ENCODE measurements at places on chromosomes 5 and 9.
A peak's percentile ranks its signal among the peaks of the same experiment; 100 is the strongest.

- no peak for DNase-seq
These were observed 10.4 kb downstream of the RFX3 start for GRCh38 chr9:3515405-3515804.

- DNase-seq = no peak
These were observed 424.6 kb downstream of the CCDC171 start for GRCh38 chr9:15977438-15977837.

- no peak for DNase-seq
These were observed 215.5 kb upstream of the RGMB start for GRCh38 chr5:98557916-98558315.

- DNase-seq = peak; percentile 66
These were observed 8.0 kb downstream of the B4GALT1 start for GRCh38 chr9:33158843-33159776.

GRCh38 chr9:124776954-124777648 is at the start of gene OLFML2A:
Gene OLFML2A (plus strand): TSS chr9:124777133. CDS start chr9:124777271, 138 bp downstream.
- DNase-seq = peak; percentile 23

DNA sequence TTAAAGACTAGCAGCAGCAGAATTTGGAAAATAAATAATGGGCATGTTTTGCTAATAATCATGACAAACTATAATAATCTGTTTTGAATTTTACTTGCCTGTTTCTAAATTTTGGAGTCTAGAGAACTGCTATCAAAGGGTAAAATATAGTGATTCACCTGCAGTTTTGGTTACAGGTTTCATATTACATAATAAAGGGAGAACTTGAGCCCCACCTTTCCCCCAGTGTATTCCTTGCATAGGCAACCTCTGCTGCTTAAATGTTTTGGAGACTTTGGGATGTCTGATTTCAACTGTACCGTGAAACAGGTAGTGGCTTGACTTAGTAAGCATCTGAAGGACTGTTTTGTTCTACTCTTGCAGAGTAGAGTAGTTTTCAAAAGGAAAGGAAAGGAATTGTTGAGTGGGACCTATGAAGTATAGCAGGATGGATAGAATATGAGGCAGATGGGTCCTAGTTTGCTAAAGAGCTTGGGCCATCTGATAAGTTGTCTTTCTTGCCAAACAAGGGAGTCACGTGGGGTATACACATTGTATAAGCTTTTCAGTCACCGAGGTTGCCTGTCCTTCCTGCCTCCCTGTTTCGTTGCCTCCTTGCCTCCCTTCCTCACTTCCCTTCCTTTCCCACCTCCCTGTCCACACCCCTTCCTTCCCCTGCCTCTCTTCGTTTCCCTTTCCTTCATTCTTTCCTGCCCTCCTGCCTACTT is 19.1 kb downstream of the CREBRF start:
- no peak for DNase-seq

DNA sequence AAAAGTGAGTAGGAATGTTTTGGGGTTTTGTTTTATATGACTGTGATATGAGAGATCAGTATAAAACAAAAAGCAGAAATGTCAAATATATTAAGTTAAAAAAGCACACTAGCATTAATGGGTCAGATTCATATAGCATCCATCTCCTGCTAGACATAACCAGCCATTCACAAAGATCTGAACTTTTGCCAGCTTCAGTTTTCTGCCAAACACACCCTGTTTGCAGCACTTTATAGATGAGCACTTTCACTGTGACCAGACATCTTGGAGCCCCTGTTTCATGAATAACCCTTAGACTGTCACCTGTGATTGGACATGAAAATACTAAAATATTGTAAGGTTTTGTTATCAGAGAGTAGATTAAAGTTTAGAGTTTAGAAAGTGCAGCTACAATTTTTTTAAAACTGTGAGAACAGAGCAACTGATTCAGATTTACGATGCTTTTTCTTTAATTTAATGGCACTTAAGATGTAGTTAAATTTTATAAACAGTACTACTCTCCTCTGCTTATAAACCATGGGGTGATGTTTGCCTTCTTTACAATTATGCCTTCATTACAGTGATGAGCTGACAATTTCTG is 142.6 kb downstream of the KCTD16 start:
- DNase-seq = no peak

DNA sequence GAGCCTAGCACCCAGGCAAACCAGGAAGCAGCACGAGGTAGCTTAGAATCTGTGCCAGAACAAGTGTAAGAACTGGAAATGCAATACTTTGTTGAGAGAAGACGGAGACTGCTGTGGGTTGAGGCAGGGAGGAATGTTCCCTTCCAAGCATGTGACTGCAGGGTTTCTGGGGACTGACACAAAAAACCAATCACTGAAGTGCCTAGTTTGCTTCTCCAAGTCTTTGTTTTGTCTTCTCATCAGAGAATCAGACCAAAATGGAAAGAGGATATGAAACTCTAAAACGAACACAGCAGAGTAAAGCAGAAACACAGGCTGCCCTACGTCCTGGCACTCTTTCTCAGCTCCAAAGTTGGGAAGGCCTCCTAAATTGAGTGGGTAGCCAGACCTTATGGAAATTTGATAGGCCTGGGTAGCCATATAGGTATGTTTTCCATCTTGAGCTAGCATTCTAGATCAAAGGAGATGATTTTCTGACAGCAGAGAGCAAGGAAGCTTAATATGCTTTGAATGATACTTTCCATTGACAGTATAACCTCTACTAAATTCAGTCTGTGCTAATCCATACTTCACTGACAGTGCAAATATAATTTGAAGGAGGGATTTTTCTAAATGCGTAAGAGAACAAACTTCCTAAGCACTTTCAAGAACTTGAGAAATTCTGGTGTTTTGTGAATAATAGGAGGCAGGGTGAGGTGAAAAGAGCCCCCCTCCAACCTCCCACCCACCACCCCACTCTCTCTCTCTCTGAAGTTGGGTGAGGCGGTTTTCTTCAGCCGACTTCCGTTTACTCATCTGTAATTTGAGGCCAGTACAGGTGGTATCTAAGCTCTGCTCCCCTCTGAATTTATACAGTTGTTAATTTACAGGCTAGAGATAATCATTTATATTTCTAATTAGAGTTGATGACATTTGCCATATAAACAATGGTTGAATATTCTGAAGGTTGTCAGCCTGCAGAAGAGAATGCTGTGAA is 5.5 kb downstream of the ADRB2 start:
- DNase-seq = no peak

DNA sequence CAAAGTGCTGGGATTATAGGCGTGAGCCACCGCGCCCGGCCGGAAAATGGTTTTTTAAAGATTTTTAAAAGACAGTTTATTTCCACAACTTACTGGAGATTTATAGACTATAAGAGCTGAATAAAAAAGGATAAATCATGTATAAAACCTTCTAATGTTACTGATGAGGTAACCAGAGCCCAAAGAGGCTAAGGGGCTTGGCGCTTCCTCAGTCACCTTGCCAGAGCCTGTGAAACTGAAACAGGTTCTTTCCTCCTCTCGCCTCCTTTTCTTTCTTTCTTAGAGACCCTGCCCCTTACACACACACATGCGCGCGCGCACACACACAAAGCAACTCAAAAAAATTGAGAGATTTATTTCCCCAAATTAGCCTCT is 69.8 kb downstream of the HSD17B3 start:
- DNase-seq = no peak

DNA sequence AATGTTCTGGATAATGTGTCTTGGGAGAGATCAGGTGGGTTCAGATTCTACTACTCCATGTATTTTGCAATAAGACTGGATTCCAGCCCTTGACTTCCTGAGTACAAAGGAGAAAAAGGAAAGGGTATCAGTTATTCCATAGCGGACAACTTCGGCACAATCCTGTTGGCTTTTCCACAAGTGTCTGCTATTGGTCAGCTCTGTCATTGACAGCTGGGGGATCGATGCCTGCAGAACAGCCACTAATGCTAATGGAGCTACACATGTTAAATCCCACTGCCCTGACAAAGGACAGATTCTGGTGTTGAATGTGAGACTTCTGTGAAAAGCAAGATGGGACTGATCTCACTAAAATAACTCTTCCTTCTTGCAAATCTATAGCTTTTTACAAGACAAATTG is 41.2 kb downstream of the IZUMO3 start:
- DNase-seq = no peak

GRCh38 chr9:109652971-109653370 is 127.0 kb upstream of the PALM2AKAP2 start:
- DNase-seq = no peak

GRCh38 chr5:95102687-95103086 is 182.2 kb downstream of the MCTP1 start:
- DNase-seq = no peak

DNA sequence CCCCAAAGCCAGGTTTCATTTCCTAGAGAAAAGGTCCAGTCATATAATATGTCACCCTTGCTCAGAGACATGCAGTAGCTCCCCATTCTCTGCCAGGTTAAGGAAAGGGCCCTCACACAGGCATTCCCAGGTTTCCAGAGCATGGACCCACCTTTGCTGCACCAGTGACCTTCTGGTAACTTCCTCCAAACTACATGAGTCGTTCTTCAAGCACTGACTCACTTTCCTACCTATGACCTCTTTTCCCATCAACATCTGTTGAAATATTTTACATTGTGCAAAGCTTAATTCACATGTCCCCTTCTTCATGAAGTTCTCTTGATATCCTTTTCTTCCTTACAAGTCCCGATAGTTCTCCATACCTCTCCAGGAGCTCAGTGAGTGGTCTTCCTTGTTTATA is 25.9 kb downstream of the SH3TC2 start:
- no peak for DNase-seq

Measured in CD4-positive, alpha-beta T cell treated with Interleukin-12 subunit alpha and Interleukin-12 subunit beta, for 1 hour (primary cell).